ENCODE measurements at places on chromosomes 2 and 18. TPM values are rescaled to one million over a fixed set of nuclear protein-coding genes. Genes with fewer than 3 reads are reported as not detected.

DNA sequence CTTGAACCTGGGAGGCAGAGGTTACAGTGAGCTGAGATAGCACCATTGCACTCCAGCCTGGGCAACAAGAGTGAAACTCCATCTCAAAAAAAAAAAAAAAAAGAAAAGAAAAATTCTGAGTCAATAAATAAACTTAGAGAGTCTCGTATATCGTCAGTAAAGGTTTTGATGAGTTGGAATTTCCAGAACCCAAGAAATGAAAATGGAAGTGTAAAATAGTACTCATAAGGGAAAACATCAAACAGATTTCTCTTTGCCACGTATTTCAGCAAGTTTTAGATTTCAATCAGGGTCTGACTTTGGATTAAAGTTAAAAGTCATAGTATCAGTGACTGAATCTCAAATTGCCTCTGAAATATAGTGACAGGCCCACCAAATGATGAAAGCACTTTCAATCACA, 71.4 kb upstream of the SPOPL start:
- no peak for DNase-seq

DNA sequence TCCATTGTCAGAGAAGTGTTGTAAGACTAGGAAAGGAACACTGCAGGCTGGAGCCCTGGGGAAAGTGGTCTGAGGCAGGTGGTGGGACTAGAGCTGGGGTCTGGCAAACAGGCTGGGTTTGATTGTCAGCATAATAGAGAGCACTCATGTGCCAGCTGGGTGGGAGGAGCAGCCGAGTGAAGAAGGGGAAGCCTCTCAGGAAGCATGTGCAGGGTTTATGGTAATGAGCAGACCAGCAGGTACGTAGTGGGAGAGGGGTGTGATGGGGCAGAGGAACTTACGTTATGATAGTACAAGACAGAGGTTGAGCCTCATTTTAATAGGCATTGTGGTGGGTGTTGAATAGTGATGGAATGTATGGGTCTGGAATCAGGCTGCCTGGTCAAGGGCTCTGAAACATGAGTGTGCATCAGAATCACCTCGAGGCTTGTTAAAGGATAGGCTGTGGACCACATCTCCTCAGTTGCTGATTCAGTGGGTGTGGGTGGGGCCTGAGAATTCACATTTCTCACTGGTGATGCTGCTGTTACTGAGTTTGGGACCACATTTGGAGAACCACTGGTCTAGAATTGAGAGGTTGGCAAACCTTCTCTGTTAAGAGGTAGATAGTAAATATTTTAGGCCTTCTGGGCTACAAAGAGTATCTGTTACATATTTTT, 1.7 kb upstream of the MGAT5 start:
- no peak for DNase-seq

- DNase-seq, result no peak
These were observed 109.6 kb upstream of the CYRIA start for GRCh38 chr2:16774980-16775898.

DNA sequence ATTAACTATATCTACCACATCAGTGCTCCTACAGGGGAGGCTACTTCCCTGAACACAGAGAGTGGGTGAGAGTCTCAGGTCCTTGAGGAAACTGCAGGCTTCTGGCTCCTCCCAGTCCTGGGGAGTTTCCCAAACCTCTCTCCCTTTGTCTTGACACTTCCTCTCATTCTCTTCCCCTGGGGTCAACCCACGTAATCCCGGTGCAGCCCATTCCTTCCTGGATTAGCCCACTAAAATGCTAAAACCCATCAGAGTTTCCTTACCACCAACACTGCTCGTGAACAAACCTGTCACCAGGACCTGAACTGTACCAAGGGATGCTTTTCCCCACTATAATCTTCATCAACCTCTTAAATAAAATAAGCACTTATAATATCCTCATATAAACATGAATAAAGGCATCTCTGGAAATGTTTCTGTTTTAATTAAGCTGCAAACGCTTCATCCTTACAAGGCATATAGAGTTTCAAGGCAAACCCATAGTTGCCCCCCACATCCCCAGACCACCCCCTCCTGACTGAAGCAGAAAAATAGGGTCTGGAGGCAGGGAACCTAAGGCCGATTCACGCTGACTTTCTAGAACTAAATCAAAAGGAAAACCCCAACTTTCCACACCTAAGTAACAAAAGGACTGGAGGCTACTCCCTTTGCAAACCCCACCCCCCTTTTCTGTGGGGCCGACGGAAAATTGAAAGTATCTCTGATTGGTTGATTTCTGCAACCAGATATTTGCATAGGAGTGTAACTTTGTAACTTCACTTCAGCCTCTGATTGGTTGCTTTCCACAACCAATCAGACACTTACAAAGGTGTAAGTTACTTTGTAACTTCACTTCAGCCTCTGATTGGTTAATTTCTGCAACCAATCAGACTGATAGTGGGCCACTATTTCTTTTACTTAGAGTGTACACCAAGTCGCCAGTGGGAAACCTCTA, 19.0 kb downstream of the TMSB10 start:
- peak; percentile 57 for DNase-seq

GRCh38 chr2:228268756-228269155, 87.3 kb upstream of the SPHKAP start:
- DNase-seq, result no peak

EVA1A gene
- total RNA-seq, result not detected

All from CD8-positive, alpha-beta T cell (primary cell).